ENCODE measurements at places on chromosomes 12 and 14. TPM values are rescaled to one million over a fixed set of nuclear protein-coding genes. Genes with fewer than 3 reads are reported as not detected.
A peak's percentile ranks its signal among the peaks of the same experiment; 100 is the strongest.

- peaks cover 57% of the 10 kb centered on the region for H3K27me3 ChIP-seq
- no peak overlapping the region for H3K4me3 ChIP-seq
- no peaks in the 10 kb centered on the region for H3K4me1 ChIP-seq
- no peaks in the 10 kb centered on the region for H3K36me3 ChIP-seq
Measured at GRCh38 chr14:70096866-70097265, 91.9 kb downstream of the SLC8A3 start.

- no peak overlapping the region for H3K4me3 ChIP-seq
- H3K27me3 ChIP-seq = no peaks in the 10 kb centered on the region
- peak; percentile 37 for DNase-seq
- peaks cover 16% of the 10 kb centered on the region for H3K36me3 ChIP-seq
Measured at GRCh38 chr14:35050652-35051051, 4.6 kb downstream of the FAM177A1 start.

DNA sequence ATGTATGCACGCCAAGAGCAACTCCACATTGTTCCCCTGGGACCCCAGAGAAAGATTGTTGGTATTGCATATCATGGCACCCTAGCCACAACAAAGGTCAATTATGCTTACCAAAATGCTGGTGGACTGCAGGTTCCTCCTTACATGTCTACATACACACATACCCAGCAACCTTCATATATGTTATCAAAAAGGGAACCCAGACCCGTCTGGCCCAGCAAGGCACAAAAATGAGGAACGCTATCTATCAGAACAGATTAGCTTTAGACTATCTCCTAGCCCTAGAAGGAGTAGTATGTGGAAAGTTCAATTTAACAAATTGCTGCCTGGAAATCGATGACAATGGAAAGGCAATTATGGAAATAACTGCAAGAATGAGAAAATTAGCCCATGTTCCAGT lies 61.5 kb downstream of the DHRS2 start:
- peaks cover 4% of the 10 kb centered on the region for H3K4me1 ChIP-seq
- H3K27ac ChIP-seq = no peak overlapping the region
- H3K4me3 ChIP-seq = no peak overlapping the region
- no peaks in the 10 kb centered on the region for H3K27me3 ChIP-seq

GRCh38 chr12:66964629-66965028 lies 285.8 kb upstream of the GRIP1 start:
- H3K27me3 ChIP-seq = no peaks in the 10 kb centered on the region
- no peaks in the 10 kb centered on the region for H3K36me3 ChIP-seq
- DNase-seq = no peak
- H3K4me3 ChIP-seq = no peak overlapping the region

GRCh38 chr12:65039301-65039700 lies 81.8 kb downstream of the WIF1 start:
- DNase-seq = no peak
- no peaks in the 10 kb centered on the region for H3K27me3 ChIP-seq
- H3K4me3 ChIP-seq = no peak overlapping the region
- no peaks in the 10 kb centered on the region for H3K4me1 ChIP-seq

DNA sequence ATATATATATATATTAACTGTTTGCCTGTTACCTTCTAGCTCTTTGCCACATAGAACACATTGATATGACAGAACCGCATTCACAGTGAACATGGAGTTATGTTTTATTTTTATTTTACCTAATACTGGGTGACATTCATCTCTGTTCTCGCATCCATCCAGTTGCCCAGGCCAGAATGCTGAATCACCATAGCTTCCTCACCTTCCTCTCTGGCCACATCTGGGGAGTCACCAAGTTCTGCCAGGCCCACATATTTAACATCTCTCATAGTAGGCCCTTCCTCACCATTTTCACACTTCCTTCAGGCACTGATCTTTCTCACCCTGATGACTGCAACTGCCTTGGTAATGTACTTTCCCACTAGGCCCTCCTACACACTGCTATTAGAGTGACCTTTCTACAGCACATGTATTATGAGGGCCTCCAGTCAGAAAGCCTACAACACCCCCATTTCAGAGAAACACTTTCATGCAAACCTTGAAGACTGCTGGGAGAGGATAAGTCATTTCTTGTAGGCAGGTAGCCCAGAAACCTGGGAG lies 106.8 kb downstream of the LGR5 start:
- peaks cover 3% of the 10 kb centered on the region for H3K27me3 ChIP-seq
- no peak overlapping the region for H3K27ac ChIP-seq
- DNase-seq = no peak
- H3K4me1 ChIP-seq = no peaks in the 10 kb centered on the region

DNA sequence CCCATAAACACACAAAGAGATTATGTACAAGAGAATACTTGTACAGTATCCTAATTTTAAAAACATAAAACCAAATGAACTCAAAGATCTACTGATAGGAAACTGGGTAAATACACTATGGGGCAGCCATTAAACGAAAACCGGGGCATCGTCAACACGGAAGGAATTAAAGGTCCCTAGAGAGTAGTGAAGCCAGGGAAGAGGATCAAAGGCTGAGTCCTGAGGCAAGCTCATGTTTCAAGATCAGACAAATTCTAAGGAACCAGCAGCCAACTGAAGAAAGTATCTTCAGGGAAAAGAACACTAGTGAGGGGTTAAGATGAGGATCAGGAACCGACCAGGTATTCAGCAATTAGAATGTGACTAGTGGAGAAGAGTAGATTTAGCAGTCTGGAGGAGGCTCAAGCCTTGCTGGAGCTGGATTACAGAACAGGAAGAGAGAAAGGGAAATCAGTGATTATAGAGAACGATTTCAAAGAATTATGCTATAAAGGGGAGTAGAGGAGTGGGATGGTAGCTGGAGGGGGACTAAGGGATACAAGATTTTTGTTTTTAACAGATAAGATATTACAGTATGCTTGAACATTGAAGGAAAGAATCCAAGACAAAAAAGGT lies 23.7 kb downstream of the SEL1L start:
- H3K36me3 ChIP-seq = peaks cover 39% of the 10 kb centered on the region
- H3K4me1 ChIP-seq = peaks cover 41% of the 10 kb centered on the region
- H3K27ac ChIP-seq = peak overlapping the region; percentile 54

The FAM181A gene
- not detected for total RNA-seq

The GRIP1 gene
- 1.5 TPM for total RNA-seq

The OR4E2 gene
- total RNA-seq = not detected

The CLEC4E gene
- 0.72 TPM for total RNA-seq

The PTCSC3 gene
- total RNA-seq = not detected

The ZNF891 gene
- total RNA-seq = 1.3 TPM
